IPS DF 19.7 (cell line): ENCODE measurements at places on chromosomes 7 and 10.

DNA sequence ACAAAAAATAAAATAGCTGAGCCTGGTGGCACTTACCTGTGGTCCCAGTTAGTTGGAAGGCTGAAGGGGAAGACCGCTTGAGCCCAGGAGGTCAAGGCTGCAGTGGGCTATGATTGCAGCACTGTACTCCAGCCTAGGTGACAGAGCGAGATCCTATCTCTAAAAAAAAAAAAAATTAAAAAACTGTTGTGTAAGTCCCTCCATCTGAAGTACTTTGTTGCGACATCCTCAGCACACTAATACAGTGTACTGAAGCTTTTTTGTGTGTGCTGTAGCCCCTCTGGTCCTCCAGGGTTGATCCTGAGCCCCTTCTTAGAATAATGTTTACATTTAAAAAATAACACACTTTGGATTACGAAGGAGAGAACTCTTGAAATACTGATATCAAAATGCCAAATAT is 71.3 kb downstream of the PFKFB3 start:
- no peak for DNase-seq

GRCh38 chr10:81498011-81498551 is 376.9 kb upstream of the NRG3 start:
- no peak for DNase-seq

DNA sequence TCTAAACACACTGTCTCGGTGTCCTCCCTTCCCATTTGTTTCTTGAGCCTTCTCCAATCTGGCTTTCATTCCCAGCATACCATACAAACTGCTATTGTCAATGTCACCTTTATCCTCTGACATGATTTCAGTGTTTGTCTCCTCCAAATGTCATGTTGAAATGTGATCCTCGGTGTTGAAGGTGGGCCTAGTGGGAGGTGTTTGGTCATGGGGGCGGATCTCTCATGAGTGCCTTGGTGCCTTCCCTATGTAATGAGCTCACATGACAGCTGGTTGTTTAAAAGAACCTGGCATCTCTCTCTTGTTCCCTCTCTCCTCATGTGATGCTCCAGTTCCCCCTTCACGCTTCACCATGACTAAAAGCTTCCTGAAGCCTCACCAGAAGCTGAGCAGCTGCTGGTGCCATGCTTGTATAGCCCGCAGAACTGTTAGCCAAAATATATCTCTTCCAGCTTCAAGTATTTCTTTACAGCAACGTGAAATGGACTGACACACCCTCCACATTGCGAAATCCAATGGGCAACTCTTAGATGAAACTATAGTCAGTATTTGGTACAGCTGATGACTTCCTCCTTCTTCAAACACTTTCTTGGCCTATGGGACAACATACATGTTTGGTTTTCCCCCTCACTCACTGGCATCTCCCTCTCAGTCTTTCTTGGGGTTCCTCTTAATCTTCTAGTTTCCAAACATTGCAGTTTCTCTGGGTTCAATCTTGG is 27.8 kb downstream of the RNLS start:
- DNase-seq = no peak

DNA sequence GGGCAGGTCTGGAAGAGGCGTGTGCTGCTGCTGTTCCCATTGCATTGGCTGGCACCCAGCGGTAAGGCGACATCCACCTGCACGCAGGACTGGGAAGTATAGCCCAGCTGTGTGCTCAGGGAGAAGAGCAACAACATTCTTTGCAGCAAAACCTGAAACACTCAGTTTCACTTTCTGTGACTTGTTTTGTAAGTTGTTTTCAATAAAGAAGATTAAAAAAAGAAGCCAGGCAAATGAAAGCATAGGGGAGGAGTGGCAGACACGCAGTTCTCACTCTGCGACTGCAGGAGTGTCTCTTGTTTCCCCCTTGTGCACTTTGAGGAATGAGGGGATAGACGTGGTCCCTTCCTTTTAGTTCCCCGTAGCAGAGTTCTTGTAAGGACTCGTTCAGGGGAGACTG is 5.8 kb downstream of the FBH1 start:
- DNase-seq = no peak

GRCh38 chr10:80055760-80056159 is 22.7 kb upstream of the TMEM254 start:
- DNase-seq = no peak

DNA sequence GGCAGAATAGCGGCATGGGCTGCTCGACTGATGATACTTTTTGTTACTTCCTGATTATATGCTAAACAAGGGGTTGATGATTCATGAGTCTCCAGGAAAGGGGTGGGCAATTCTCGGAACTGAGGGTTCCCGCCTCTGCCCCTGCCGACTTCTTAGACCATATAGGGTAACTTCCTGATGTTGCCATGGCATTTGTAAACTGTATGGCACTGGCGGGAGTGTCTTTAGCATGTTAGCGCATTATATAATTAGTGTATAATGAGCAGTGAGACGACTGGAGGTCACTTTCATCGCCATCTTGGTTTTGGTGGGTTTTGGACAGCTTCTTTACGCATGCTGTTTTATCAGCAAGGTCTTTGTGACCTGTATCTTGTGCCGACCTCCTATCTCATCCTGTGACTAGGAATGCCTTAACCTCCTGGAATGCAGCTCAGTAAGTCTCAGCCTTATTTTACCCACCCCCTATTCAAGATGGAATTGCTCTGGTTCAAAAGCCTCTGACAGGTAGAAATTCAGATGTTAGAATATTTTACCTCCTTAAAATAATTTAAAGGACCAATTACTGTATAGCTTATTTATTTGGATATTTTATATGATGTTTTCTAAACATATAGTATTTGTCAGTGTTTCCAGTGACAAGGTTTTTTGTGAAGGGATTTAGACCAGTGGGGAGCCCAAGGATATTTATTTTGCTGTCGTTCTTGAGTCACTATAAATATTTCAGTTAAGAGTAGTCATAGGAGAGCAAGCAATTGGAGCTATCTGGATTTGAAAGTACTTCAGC is 90.1 kb upstream of the PIK3CG start:
- no peak for DNase-seq

- no peak for DNase-seq
These were observed 247.4 kb upstream of the TEX47 start for GRCh38 chr7:89042940-89043339.

DNA sequence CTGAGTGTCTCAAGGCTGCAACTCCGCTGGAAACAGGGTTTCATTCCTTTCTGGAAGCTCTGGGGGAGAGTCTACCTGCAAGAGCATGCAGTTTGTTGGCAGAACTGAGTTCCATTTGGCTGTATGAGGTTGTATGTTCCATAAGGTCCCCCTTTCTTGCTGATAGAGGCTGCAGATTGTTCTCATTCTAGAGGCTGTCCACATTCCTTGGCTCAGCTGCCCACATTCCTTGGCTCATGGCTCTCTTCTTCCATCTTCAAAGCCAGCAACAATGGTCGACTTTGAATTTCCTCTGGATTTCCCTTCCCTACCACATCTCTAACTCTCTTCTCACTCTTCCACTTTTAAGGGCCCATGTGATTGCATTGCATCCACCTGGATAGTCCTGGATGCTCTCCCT is 147.3 kb upstream of the CDCA7L start:
- no peak for DNase-seq

- no peak for DNase-seq
These were observed 27.4 kb upstream of the GDI2 start for GRCh38 chr10:5840314-5841307.

- no peak for DNase-seq
These were observed 728.5 kb downstream of the TNS3 start for GRCh38 chr7:46853451-46853850.

DNA sequence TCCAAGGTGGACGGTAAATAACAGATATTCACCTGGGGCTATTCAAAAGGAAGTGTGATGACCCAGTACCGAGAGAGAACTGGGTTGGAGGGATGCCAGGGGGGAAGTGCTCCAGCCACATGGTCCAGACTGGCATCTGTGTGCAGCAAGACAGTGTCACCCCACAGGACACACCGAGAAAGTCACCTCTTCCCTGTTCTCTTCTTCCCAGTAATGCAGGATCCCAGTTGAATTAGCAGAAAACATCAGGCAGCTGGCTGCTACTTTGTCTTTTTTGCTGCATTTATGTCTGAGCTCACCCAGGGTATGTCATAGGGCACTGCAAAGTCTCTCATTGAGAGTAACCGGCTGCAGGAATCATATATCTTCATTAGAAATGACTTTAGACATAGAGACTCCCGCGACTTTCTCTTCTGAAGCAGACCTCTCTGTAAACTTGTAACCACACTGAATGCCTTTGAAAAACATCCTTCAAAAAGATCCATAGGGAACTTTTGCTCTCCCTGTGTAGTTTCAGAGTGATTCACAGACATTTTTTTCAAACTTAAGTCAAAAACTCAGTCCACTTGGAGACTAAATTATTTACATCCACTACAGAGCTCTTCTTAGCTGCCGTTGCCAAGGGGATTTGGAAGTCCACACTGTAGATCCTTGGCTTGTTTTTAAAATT is 609.0 kb upstream of the DPP6 start:
- DNase-seq = no peak

- DNase-seq = no peak
These were observed 6.6 kb downstream of the SYNPO2L start for GRCh38 chr10:73648975-73649829.

DNA sequence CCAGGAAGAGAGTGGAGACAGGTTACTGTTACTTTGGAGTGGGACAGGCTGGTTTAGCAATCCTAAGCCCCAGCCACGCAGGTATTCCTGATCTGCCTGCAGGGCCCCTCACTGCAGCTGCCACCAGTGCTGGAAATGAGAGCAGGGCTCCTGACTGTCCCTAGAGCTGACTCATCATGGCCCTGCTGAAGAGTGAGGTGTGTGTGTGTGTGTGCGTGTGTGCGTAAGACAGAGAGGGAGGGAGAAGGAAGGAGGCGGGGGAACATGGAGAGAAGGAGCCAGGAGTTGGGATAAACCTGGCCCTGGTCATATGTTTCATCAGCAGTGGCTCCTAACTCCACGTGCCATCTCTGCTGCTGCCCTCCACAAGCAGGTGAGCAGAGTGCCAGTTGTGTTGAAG is 3.6 kb downstream of the FOXI2 start:
- no peak for DNase-seq

- no peak for DNase-seq
These were observed 183.2 kb downstream of the ADK start for GRCh38 chr10:74334221-74334620.

- no peak for DNase-seq
These were observed 316.6 kb downstream of the PLXDC2 start for GRCh38 chr10:20132816-20133215.

GRCh38 chr7:144854839-144855424 is 19.1 kb upstream of the TPK1 start:
- no peak for DNase-seq

DNA sequence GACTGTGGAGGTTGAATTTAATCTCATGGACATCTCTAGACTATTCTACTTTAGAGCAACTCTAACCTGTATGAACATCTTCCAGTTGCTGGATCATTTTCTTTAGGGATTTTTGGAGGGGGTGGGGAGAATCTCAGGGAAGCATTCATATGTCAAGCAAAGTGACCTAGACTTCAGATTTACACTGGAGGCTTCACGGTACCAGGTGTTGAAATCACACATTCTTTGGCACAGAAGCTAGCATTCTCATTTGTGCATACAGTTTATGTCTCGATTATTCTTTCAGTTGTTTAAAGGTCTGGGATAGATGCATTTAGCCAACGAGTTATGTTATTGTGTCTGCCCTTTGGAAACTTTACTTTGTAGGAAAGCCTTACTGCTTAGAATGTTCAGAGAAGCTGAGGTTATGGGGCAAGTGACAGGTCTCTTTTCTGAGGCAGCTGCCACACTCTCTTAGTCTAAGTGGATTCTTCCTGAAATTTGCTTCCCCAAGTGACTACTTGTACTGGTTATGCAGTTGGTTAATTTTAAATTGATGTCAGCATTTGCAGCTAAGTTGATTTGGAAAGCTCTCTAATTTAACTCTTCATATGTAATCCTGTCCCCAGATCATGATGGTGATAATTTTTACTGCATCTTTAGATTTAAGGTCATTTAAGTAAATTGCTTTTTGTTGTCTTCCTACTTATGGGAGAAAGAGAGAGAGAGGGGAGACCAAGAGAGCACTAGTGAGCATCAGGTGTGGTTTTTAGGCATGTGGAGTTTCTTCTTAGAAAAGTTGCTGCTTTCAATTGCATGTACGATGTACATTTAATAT is 153.8 kb downstream of the PRKG1 start:
- DNase-seq = no peak

- no peak for DNase-seq
These were observed 414.3 kb downstream of the PLXNA4 start for GRCh38 chr7:132161976-132162375.

- DNase-seq = no peak
These were observed 19.2 kb upstream of the TNRC18 start for GRCh38 chr7:5442757-5443305.

- no peak for DNase-seq
These were observed 8.8 kb downstream of the BAG3 start for GRCh38 chr10:119659951-119660350.

DNA sequence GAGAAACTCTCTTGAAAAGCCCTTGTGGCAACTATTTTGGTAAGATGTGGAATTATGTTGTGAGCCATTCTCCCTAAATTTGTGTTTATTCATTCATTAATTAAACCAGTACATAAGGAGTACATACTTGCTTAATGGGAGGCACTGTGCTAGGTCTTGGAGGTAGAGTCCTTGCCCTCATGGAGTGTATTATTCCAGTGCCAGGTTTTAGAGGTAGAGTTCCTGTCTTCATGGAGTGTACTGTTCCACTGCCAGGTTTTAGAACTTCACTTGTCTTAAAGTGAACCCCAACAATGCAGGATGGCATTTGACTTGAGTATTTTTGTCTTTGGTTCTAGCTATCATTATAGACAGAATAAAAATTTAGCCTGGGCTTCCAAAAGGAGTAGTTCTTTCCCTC is 8.8 kb downstream of the MXI1 start:
- DNase-seq = no peak

DNA sequence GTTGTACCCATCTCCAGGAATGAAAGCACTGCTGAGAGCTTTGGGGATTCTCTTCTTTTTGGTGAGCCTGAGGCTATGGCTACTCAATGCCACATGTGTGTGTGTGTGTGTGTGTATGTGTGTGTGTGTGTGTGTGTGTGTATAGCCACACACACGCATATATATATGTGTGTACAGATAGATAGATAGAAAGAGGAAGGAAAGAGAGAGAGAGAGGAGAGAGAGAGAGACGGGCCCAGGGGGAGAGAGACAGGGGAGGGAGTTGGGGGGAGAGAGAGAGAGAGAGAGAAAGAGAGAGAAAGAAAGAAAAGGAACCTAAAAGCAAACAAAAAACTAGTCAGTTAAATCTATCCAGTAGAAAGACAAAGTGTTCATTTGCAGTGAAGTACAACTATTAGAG is 8.3 kb downstream of the SLC13A4 start:
- DNase-seq = no peak
